Bladder microvascular endothelial cell (primary cell): ENCODE measurements at places on chromosomes 6 and 20. TPM values are rescaled to one million over a fixed set of nuclear protein-coding genes. Genes with fewer than 3 reads are reported as not detected.

The PGM3 gene
- total RNA-seq: 46.0 and 79.7 TPM in 2 replicates

The STXBP5 gene
- total RNA-seq: 12.8 and 27.1 TPM in 2 replicates

The STX11 gene
- 5.7 and 16.4 TPM in 2 replicates for total RNA-seq

The SLC24A3 gene
- 0.16 TPM in 1 of 2 replicates, not detected in the other for total RNA-seq

The PRDM13 gene
- total RNA-seq: not detected in 2 replicates

The KCNG1 gene
- total RNA-seq: 1.3 and 3.4 TPM in 2 replicates

The TGM3 gene
- total RNA-seq: not detected in 2 replicates

The SLC35F1 gene
- under 0.01 TPM in 1 of 2 replicates, not detected in the other for total RNA-seq

The EYA4 gene
- 0.25 TPM in 1 of 2 replicates, not detected in the other for total RNA-seq

The HTR1E gene
- total RNA-seq: not detected in 2 replicates

The MOXD1 gene
- 0.13 and 0.16 TPM in 2 replicates for total RNA-seq

The HS3ST5 gene
- total RNA-seq: not detected in 2 replicates

The NTSR1 gene
- total RNA-seq: under 0.01 TPM in 1 of 2 replicates, not detected in the other

The KIF13A gene
- 56.0 and 94.0 TPM in 2 replicates for total RNA-seq

The SGK2 gene
- total RNA-seq: under 0.01 and 0.31 TPM in 2 replicates

The BTN1A1 gene
- total RNA-seq: not detected in 2 replicates

The TRIM10 gene
- not detected in 2 replicates for total RNA-seq

The C6orf118 gene
- total RNA-seq: not detected in 2 replicates

The MEI4 gene
- under 0.01 TPM in 1 of 2 replicates, not detected in the other for total RNA-seq

The VWA7 gene
- 0.32 and 0.38 TPM in 2 replicates for total RNA-seq

The PROKR2 gene
- total RNA-seq: not detected in 2 replicates

The CABLES2 gene
- total RNA-seq: 0.49 and 2.5 TPM in 2 replicates

The DDO gene
- total RNA-seq: 0.16 and 5.6 TPM in 2 replicates

The ZNF831 gene
- under 0.01 TPM in 1 of 2 replicates, not detected in the other for total RNA-seq

The ADGB gene
- total RNA-seq: not detected in 2 replicates

The IP6K3 gene
- total RNA-seq: not detected in 2 replicates

The STX16 gene
- 20.2 and 70.5 TPM in 2 replicates for total RNA-seq

The JAG1 gene
- total RNA-seq: 55.4 and 512 TPM in 2 replicates

The TXLNB gene
- total RNA-seq: 1.1 and 1.2 TPM in 2 replicates

The ZKSCAN8 gene
- 7.1 and 21.9 TPM in 2 replicates for total RNA-seq

The EYS gene
- total RNA-seq: not detected in 2 replicates

The PTK6 gene
- 0.13 TPM in 1 of 2 replicates, not detected in the other for total RNA-seq

The NMBR gene
- total RNA-seq: 0.16 TPM in 1 of 2 replicates, not detected in the other

The TP53TG5 gene
- total RNA-seq: not detected in 2 replicates

The SLC4A11 gene
- total RNA-seq: 1.3 and 28.9 TPM in 2 replicates

The ACTL10 gene
- 1.5 and 1.6 TPM in 2 replicates for total RNA-seq

The C6orf163 gene
- 0.65 and 1.3 TPM in 2 replicates for total RNA-seq

The CST7 gene
- not detected in 2 replicates for total RNA-seq

The CCN6 gene
- not detected in 2 replicates for total RNA-seq

The METTL24 gene
- total RNA-seq: 0.06 TPM in 1 of 2 replicates, not detected in the other

The GGTLC1 gene
- not detected in 2 replicates for total RNA-seq

The PI3 gene
- total RNA-seq: not detected in 2 replicates

The FOXS1 gene
- 0.16 and 0.25 TPM in 2 replicates for total RNA-seq

The CARMIL1 gene
- 1.7 and 6.8 TPM in 2 replicates for total RNA-seq

The DOP1A gene
- total RNA-seq: 11.5 and 21.5 TPM in 2 replicates

The RUNX2 gene
- total RNA-seq: not detected in 2 replicates

The PRR3 gene
- total RNA-seq: 1.3 and 3.2 TPM in 2 replicates

The C4B gene
- 0.97 and 2.5 TPM in 2 replicates for total RNA-seq
